ENCODE measurements at places on chromosomes 1 and 21. TPM values are rescaled to one million over a fixed set of nuclear protein-coding genes. Genes with fewer than 3 reads are reported as not detected.
A peak's percentile ranks its signal among the peaks of the same experiment; 100 is the strongest.

GRCh38 chr1:42372796-42373195 is 7.8 kb upstream of the RIMKLA start:
- H3K4me1 ChIP-seq, result no peaks in the 10 kb centered on the region
- H3K36me3 ChIP-seq, result no peaks in the 10 kb centered on the region
- H3K27ac ChIP-seq, result no peak overlapping the region
- DNase-seq, result no peak
- no peak overlapping the region for H3K4me3 ChIP-seq

GRCh38 chr1:116067566-116067890 is 43.7 kb upstream of the MAB21L3 start:
- H3K4me1 ChIP-seq, result peaks cover 9% of the 10 kb centered on the region
- no peak overlapping the region for H3K4me3 ChIP-seq
- H3K27ac ChIP-seq, result peak overlapping the region; percentile 40

- peak overlapping the region; percentile 95 for H3K27ac ChIP-seq
- peaks cover 23% of the 10 kb centered on the region for H3K4me1 ChIP-seq
- peak; percentile 36 for DNase-seq
- no peaks in the 10 kb centered on the region for H3K36me3 ChIP-seq
- peak overlapping the region; percentile 76 for H3K4me3 ChIP-seq
- no peaks in the 10 kb centered on the region for H3K27me3 ChIP-seq
Measured at GRCh38 chr1:65001231-65001792, 35.0 kb upstream of the JAK1 start.

- no peaks in the 10 kb centered on the region for H3K27me3 ChIP-seq
- peaks cover 10% of the 10 kb centered on the region for H3K36me3 ChIP-seq
- DNase-seq, result no peak
- peaks cover 15% of the 10 kb centered on the region for H3K4me1 ChIP-seq
- H3K4me3 ChIP-seq, result no peak overlapping the region
- no peak overlapping the region for H3K27ac ChIP-seq
Measured at GRCh38 chr21:42843056-42843455, 36.3 kb downstream of the WDR4 start.

Gene GABPA
- 35.9 TPM for total RNA-seq
